GM12891 (cell line): ENCODE measurements at places on chromosomes 4 and X.

GRCh38 chrX:21748235-21748634 lies 9.7 kb downstream of the SMPX start:
- no peak for DNase-seq

DNA sequence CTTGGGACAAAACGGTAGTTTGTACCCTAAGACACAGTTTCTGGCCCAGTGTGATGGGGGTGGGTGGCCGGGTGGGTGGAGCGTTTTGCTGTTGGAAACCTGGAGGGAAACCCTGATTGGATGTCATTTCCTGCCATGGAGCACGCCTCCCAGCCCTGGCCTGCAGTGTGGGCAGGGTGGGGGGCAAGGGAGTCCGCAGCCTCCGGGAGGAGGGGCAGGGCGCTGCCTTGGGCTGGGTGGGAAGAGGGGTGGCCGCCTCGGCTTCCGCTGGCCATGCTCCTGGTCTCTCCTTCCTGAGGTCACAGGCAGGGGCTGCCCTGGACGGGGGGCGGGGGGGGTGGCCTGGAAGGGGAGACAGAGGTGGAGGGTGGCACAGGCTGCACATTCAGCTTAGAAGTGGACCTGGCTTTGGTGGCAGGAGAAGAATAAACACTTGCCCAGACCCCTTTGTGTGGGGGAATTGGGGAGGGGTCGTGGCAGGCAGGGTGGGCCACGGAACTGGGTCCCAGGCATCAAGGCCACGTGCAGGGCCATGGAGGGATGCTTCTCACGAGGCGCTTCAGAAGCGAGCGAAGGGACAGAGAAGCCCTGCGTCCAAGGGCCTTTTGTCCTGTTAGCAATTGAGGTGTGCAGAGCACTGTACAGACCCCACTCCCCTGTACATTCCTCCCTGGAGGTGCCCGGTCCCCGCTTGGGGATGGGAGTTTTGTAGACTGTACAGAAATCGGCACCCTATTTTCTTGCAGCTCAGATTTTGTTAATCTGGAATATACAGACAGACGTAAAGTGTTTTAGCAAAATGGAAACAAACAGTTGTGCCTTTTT lies 6.2 kb downstream of the NAT8L start:
- DNase-seq = no peak

DNA sequence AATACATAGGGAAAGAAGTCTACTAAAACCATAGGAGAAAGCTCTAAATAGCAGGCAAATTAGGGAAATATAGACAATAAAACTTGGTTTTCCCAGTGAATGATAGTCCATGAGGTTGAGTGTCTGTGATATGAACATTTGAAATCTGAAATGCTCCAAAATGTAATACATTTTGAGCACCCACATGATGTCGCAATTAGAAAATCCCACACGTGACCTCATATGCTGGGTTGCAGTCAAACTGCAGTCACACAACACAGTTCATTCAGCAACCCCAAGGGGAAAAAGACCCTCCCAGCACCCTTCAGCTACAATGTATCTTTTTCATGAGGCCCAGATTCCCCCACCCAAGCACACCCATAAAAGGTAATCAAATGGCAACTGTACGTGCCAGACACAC lies 155.6 kb downstream of the BTC start:
- no peak for DNase-seq

DNA sequence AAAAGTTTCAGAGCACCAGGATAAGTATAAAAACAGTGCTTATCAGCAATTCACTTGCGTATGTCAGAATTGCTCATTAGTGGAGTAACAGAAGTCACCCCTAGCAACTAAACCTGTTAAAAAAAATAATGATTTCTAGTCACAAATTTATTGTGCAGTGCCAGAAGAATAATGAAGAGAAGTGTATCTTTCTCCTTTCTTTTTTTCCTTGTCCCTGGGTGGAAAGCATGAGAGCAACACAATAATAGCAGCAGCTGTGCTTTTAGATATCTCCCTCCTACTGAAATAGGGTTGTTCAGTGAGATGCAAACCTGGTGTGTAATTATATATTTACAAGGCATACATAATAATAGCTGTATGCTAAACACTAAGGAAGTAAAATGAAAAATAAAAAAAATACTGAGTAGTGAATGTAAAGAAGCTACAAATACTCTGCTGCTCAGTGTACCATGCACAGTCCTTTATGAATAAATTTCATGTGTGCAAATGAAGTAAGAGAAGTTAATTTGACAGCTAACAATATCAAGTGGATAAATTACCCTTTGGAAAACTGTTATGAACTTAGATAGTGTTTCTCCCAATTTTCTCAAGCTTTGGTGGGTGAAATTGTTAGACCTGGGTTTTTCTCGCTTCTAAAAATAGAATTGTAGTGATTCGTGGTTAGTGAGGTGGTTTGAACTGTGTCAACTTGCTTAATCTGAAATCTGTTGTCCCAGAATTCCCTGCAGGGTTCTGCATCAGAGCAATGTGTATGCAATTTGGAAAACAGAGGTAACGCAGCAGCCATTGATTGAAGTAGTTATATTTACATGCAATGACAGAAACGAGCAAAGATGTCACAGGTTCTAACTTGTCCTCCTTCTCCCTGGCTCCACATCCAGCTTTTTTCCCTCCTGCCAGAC lies 125.7 kb upstream of the NDST3 start:
- DNase-seq = no peak

- DNase-seq = no peak
Observed at GRCh38 chrX:18883961-18884765, 99.8 kb downstream of the PHKA2 start.

DNA sequence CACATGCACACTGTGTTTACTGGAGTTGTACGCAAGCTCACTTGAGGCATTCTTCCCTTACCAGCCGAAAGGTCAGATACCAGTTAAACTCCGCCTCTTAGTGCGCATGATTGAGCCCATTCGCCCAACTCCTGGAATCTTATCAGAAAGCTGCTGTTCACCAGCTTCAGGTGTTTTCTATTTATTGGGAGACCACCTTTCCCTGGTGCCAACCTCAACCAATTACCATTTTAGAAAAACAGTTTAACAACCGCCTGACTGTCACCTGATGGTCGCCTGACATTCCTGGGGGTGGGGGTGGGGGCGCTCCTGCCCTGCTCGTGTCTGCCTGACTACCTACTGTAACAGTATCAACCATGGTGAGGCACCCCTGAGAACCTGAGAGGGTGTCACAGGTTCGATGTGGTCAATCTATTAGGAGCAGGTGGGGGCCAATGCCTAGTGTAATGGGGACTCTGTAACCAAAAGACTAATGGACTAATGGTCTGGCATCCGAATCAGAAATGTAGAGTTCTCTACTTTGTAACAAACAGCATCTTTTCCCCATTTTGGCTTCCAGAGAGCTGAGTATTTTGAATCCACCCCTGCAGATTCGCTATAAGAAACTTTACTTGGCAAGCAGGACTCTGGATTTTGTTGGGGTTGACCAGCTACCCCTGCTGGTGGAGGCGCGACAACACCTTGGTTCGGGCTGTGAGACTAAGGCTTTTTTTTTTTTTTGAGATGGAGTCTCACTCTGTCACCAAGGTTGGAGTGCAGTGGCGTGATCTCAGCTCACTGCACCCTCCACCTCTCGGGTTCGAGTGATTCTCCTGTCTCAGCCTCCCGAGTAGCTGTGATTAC lies 58.2 kb upstream of the ZNF157 start:
- peak; percentile 14 for DNase-seq

- DNase-seq = no peak
Observed at GRCh38 chr4:23856630-23857029, 33.2 kb downstream of the PPARGC1A start.

DNA sequence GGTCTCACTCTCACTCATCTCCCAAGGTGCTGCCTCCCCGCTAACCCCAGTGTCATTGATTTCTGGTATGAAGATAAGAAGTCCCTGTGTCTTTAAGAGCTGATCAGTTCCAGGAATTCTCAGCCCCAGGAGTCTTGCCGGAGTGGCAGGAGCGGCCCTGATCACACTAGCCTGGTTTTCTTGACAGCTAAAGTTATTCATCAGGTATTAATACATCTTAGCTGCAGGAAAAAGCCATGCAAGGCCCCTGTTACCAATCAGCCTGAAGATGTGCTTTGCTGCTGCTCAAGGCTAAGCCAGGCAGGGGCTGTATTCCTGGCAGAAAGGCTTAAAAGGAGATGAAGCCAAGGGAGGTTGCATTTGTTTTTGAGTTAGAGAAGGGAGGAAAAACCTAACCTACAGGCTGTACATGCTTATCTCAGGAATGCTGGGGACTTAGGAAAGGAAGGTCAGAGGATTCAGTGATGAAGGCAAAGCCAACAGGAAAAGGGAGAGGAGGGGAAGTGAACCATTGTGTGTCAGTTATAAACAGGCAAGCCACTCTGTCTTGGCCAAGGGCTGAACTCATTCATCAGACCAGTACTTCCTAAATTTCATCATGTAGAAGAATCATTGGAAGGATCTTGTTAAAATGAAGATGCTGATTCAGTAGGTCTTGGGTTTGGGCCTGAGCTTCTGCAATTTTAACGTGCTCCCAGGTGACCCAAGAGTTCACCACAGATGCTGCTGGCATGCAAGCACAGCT lies 8.6 kb downstream of the SRPX start:
- DNase-seq = no peak

- DNase-seq = no peak
Observed at GRCh38 chr4:13348216-13348615, 135.9 kb downstream of the RAB28 start.

GRCh38 chr4:5809216-5809776 lies 83.6 kb downstream of the CRMP1 start:
- DNase-seq = no peak

GRCh38 chrX:826448-826847 lies 195.9 kb downstream of the SHOX start:
- DNase-seq = no peak

GRCh38 chr4:83010111-83010521 lies 507 bp downstream of the LIN54 start:
- no peak for DNase-seq

DNA sequence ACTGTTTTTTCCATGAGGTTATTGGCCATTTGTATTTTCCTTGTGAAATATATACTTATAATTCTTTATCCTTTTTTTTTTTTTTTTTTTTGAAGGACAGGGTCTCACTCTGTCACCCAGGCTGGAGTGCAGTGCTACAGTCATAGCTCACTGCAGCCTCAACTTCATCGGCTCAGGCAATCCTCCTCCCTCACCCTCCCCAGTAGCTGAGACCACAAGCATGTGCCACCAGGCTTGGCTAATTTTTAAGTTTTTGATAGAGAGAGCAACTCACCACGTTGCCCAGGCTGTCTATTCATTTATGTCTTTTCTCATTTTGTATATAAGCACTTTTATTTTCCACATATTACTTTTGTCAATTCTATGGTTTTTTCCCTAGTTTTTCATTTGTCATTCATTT lies 16.8 kb downstream of the RBPJ start:
- DNase-seq = no peak

DNA sequence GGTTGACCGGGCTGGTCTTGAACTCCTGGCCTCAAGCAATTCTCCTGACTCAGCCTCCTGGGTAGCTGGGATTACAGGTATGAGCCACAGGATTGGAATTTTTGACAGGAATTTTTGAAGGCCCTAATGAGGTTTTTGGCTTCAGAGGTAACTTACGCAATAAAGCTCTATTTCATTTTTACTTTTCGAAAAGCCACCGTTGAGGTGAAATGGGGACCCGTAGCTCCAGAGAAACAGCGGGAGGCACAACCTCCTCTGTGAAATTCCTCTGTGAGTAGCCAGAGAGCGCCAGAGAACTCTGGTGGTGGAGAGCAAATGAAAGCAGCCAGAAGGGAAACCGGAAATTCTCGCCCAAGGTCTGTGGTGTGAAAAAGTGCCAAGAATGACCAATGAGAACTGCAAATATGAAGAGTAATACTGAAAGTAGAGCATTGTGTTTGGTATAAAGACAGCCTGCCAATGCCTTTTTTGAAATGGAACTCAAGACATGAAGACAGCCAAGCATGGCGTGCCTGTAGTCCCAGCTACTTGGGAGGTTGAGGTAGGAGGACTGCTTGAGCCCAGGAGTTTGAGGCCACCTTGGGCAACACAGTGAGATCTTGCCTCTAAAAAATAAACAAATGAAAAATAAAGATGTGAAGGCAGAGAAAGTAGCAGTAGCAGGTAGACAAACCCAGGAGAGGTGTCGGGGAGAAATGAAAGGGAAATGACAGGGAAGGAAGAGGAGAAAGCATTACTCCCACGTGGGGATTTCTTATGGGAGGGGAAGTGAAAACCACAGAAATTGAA lies 33.0 kb upstream of the TMEM131L start:
- peak; percentile 41 for DNase-seq

DNA sequence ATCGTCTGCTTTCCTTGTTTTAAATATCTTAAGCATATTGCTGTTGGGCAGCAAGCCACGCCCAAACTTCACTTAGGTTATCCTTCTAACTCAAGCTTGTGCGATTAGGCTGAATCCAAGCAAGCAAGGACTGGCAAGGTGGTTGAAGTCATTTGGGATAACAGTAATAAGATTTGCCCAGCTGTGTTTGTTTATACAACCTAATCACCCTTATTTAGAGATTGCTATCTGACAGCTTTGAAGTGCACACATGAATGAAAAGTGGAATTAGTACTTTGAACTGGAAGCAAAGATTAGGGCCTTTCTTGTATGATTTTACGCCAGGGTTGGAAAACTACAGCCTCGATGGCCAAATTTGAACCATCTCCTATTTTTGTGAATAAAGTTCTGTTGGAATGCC lies 182.1 kb downstream of the ASB9 start:
- DNase-seq = no peak

GRCh38 chr4:98899277-98899676 lies 29.7 kb downstream of the EIF4E start:
- no peak for DNase-seq

- DNase-seq = no peak
Observed at GRCh38 chrX:17913801-17914200, 52.7 kb upstream of the RAI2 start.

GRCh38 chr4:38526412-38526811 lies 137.6 kb upstream of the KLF3 start:
- no peak for DNase-seq

DNA sequence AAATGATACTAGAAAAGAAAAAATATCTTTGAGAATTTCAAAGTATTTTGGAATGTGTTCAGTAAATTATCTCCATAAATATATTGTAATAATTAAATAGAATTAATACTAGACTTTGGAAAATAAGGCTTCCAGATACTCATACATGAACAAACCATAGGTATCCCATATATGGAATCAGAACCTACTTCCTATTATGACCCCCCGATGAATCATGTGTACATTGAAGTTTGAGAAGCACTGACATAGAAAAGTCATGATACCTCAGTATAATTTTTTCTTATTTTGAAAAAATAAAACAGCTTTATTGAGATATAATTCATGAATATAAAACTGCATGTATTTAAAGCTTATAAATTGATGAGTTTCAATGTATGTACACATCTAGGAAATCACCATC lies 27.2 kb upstream of the SMARCA5 start:
- DNase-seq = no peak

- no peak for DNase-seq
Observed at GRCh38 chr4:60368986-60369385, 831.1 kb upstream of the ADGRL3 start.

GRCh38 chr4:173411106-173411693 lies 12.3 kb upstream of the SCRG1 start:
- DNase-seq = no peak

GRCh38 chrX:139058831-139059495 lies 347.4 kb upstream of the FGF13 start:
- no peak for DNase-seq

- no peak for DNase-seq
Observed at GRCh38 chrX:40573763-40574162, 7.0 kb upstream of the ATP6AP2 start.
